COR-L47 (cell line): ENCODE measurements at places on chromosomes 5 and 9.

DNA sequence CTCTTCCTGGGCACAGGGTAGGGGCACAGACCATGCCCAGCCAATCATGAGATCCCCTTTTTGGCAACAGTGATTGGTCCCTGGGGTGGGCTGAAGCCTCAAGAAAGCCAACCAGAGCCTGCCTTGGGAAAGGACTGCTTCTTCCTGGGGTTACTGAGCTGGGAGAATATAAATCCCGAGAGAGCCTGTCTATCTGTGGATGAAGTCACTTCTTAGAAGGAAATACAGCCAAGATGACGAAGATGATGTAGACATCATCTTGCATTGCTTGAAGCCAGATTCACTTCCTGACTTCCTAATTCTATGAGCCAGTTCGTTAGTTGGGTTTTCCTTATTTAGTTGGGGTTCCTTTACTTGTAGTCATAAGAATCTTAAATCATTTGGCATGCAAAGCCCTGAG is 50.1 kb upstream of the PWWP2A start:
- no peak for DNase-seq

DNA sequence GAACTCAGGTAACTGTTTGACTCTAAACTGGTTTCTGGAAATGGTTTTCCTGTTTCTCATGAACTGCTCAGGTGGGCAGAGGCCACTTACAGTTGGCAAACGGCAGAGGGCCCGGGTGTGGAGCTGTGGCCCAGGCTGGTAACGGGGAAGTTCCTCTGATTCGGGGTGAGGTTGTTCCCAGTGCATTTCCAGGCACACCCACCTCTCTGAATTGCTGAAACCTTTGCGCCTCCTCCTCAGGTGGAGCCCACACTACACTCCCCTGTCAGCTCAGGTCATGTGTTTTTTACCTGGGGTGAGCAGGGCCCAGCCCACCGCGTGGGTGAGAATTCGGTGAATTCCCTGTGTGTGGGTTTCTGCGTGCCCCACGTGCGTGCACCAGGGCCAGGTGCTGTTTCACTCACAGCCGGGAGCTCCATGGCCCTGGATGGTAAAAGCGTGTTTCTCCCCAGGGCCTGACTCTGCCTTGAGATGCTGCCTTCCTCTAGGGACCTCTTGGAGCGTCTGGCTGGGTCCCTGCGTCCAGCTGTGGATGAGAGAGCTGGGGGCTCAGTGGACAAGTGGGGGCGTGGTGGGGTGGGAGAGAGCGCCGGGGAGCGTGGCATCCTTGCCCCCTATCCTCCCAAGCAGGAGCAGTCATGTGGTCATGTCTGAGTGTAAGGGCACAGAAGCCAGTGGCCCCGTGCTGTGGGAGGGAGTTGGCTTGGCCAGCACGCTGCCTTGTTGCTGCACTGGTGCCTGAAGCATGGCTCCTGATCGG is 33.5 kb upstream of the LPCAT1 start:
- DNase-seq = no peak

GRCh38 chr5:82100303-82101077 is 128.7 kb downstream of the ATG10 start:
- DNase-seq = no peak

DNA sequence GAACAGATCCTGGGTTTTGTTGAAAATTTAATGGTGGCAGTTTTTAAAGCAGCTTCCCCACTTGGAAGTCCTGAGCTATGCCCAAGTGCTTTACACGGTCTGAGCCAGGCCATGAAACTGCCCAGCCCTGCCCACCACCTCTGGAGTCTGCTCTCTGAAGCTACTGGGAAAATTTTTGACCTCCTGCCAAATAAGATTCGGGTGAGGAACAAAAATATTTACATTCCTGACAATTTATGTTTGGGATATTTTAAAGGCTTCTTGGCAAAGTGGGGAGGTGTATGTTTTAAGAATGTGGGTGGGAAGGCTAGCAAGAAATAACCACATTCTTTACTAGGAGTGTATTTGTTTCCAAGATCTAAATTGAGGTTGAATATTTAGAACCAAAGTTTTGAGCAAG is 50.0 kb downstream of the HACD4 start:
- DNase-seq = no peak

DNA sequence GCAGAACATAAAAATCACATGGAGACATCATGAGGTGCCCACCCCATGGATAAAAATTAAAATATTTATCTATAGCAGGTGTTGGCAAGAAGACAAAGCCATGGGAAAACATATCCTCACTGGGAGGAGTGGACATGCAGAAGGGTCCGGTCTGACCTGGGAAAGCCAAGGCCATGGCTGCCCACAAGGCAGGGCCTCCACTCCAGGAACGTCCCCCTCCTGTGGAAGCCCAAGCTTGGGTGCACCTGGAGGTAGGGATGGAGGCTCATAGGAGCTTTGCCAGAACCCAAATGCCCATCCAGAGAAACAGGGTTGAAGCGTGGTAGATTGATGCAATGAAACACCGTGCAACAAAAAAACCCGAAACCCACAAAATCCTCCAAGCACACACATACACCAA is 81.4 kb upstream of the COL5A1 start:
- DNase-seq = no peak

DNA sequence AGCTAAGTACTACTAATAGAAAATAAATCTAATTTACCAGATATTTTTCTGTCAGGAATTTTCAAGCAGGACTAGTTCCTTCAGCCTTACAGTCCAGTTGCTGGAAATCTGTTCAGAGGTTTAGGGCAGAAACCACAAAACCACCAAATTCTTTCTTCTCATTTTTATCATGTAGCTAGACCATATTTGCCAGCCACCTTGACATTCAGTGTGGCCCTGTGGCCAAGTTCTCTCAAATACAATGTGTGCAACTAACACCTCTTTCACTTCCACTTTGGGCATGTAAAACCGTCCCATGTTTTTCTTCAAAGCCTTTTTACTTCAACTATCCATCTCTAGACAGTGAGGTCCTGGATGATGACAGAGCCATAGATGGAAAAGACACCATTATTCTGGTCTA is 1133.2 kb upstream of the CDH18 start:
- no peak for DNase-seq

GRCh38 chr9:78622126-78622525 is 325.2 kb downstream of the PSAT1 start:
- no peak for DNase-seq

- DNase-seq = no peak
Observed at GRCh38 chr9:123527981-123528380, 172.0 kb downstream of the CRB2 start.

DNA sequence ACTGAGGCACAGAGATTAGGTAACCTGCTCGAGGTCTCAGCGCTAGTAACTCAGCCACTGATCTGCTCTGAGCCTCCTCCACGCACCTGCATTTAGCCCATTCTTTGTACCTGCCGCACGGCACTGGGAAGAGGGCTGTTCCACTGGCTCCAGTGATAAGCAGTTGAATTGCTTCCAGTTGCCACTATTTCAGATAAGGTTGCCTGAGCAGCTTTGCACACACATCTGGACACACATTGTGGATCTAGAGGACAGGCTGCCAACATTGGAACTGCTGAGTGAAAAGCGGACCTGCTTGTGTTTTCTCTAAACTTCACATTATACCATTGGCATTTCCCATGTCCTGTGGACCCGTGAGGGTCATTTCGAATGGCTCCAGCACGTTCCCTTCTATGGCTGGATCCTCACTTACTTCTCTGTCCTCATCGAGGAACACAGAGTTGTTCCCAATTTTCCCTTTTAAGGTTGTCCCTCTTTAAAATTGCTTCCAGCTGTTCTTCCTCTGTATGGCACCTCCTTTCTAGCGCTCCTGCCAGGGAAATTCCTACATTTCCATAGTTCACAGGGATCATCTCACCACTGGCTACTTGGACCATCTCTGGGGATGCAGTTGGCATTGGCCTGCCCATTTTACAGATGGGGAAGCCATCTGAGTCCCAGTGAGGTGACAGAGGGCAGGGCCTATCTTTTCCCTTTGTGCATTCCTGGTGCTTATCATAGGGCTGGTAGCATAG is 45.9 kb upstream of the RPL26L1 start:
- DNase-seq = no peak

GRCh38 chr9:134509281-134509680 is 132.3 kb upstream of the COL5A1 start:
- no peak for DNase-seq

DNA sequence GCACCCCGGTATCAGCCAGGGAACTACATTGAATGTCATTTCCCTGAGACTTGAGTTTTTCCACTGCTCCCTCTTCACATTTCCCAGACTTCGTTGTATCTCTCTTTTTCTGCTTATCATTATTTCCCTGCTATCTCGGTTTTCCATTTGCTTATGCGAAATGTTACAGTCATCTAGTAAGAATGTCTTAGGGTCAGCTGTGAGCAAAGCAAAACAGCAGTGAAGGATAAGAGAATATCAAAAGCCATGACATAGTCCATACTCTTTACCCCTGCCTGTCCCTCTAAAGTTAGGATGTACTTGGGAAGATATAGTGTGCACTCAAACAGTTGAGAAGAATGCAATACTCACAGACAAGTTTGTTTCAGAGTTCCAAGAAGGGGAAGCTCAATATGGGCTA is 88.7 kb downstream of the ITGA1 start:
- DNase-seq = no peak

GRCh38 chr9:135774239-135774747 is 72.3 kb downstream of the KCNT1 start:
- DNase-seq = no peak

- no peak for DNase-seq
Observed at GRCh38 chr9:70403618-70404025, 10.8 kb downstream of the KLF9 start.

DNA sequence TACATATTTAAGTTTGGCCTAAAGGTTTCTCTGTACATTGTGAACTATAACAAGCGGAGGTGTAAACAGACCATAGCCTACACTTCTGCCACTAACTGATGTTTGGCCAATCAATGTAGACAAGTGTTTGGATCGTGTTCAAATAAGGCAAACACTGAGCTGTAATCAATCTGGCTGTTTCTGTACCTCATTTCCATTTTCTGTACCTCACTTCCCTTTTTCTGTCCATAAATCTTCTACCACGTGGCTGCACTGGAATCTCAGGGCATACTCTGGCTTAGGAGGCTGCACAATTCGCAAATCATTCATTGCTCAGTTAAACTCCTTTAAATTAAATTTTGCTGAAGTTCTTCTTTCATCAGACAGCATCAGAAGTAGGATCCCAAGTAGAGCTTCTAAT is 140.9 kb downstream of the SLC25A46 start:
- no peak for DNase-seq

DNA sequence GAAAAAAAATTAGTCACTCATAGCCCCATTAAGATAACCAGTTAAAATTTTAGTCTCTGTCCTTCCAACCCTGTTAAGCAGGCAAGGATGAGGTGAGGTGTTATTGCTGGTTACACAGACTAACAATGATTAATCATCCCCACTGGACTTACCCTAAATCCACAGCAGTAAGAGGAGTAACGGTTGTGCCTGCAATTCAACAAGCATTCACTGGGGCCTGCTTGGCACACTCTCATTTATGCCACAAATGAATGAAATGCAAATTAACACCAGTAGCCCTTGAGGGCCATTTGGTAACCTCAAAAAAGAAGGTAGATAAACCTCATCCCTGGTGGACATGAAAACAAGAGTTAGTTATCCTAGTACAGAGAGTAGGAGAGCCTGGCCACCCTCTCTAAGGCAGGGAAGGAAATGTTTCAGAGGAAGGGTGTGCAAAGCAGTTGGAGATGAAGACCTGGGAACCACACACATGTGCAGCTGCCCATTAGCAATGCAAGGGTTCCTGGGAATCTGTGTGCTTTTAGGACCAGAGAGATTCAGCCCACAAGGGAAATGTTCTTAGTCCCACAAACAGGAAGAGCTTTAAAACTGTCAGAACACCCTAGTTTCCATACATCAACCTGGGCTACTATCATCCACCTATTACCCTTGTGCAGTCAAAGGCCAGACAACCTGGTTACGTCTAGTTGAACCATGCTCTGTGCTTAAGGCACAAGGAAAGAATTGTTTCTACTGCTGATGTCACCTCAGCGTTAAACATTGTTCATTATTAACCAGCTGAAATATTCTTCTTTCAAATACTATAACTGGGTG is 7.7 kb downstream of the LHFPL2 start:
- DNase-seq = no peak

GRCh38 chr5:149399775-149400174 is 20.7 kb upstream of the IL17B start:
- no peak for DNase-seq

DNA sequence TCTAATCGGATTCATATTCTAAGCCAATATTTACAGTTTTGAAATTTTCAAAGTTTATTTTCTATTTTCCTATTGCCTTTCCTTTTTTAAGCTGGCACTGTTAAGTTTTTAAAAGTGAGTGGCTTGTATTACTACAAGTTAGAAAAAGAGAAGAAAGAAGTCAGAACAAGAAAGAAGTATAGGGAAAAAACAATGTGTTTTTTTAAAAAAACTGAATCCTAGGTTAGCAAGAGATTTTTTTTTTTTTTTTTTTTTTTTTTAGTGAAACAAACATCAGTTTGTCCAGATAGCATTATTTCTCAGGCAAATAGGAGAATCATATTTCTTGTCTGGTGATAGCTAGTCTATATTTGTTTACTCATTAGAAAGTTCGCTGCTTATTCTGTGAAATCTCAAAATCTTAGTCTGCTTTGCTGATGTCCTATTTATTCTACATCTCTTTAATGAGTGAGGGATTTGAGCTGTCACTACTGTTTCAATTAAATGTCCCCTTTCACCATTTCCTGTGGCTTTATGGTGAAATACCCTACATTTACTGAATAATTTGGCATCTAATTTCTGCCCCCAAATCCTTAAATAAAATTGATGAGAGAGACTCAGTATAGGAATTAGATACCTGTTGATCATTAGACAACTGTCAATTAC is 19.1 kb upstream of the LMNB1 start:
- DNase-seq = no peak
